ENCODE measurements at places on chromosomes 13 and 19.
A peak's percentile ranks its signal among the peaks of the same experiment; 100 is the strongest.

- no peak for DNase-seq
These were observed 6.6 kb upstream of the GIPC1 start for GRCh38 chr19:14502334-14503092.

DNA sequence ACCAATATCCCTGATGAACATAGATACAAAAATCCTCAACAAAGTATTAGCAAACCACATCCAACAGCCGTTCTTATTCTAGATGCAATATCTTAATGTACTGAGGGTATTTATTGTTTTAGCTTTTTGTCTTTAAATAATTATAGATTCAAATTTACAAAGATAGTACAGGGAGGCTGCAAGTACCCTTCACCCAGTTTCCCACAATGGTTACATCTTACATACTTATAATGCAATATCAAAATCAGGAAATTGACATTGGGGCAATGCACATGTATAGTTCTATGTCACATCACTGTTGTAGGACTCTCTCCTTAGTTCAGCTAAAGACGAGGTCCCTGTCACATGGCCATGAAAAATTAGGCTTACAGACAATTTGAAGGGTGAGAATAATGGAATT, 75.8 kb downstream of the RUBCNL start:
- no peak for DNase-seq

- DNase-seq: peak; percentile 10
These were observed 580.3 kb downstream of the GPC6 start for GRCh38 chr13:93806861-93807260.

DNA sequence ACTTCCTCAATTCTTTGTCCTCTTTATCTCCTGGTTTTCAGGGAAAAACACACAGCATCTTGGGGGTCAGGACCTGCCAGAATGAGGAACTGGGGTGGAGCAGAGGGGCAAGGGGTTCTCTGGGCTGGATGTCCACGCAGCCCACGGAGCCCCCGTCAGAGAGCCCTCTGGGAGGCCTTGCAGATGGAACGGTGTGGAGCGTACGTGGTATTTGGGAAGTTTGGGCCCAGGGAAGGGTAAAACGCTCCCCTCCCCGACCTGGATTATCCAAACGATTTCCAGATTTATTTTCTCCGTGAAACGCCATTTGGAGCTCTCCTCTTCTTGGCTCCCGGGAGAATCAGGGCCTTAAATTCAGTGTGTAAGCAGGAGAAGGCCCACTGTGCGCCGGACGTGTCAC, 51.7 kb upstream of the ZNF536 start:
- no peak for DNase-seq

DNA sequence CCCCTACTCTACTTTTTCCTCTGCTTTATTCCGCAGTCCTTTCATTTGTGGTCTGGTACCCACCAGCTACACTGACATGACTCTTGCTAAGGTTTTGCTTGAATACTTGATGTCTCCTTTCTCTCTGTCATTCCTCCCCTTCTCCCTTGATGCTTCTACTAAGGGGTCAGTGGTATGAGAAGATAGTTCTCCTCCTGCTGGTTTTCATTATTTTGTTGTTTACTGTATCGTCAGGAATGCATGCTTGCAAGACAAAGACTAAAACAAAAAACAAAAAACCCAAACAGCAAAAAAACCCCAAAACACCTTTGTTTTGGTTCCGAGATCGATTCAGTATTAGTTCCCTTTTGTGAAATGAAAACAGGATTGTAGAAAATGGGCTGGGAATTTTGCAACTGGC, 59.5 kb downstream of the PCCA start:
- DNase-seq: no peak

DNA sequence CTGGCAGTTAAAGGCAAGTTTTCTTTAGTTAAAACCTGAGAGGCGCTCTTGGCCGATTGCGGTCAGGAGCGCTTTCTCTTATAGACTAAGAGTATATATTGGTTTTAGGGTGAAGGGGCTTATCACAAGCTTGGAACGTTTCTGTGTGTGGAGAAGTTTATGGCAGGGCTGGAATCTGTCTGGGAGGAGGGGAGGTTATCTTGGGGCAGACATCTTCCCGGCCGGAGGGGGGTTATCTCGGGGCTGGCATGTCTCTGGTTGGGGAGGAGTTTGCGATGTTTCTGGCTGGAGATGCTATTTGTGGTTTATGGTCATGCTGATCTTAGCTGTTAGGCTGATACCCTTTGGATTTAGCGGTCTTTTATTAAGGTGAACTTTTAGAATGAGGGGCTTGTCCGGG, 18.3 kb downstream of the KDM4B start:
- DNase-seq: no peak

DNA sequence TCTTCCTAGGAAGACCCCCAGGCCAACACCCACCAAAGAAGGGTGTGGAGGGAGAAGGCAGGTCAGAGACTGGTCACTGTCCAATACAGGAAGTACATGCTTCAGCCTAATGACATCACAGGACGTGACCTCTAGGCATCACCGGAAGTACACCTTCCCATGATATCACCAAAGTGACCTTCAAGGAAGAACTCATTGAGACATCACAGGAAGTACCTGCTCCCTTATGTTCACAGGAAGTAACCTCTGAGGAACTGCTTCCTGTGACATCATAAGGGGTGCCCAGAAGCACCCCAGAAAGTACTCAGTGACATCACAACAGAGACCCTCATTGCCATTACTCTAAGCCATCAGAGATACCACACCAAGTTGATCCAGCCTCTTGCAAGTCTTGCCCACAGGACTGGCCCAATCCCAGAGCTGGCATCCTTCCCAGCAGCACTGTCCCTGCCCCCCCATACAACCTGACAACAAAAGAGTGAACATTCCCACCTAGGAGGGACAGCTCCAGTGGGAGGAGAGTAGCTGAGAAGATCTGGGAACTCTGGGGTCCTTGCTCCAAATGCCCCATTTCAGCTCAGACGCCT, 24.2 kb upstream of the NANOS2 start:
- no peak for DNase-seq

All from NCI-H1105 treated with DMSO at 0.1 percent for 48 hours (cell line).